Adrenal gland (tissue), 19 donors: ENCODE measurements at places on chromosomes 6 and 20. TPM values are rescaled to one million over a fixed set of nuclear protein-coding genes. Genes with fewer than 3 reads are reported as not detected.

GRCh38 chr6:53179961-53180651 is 31.5 kb upstream of the GCM1 start:
- no peaks in the 10 kb centered on the region for H3K4me1 ChIP-seq
- no peak overlapping the region for H3K4me3 ChIP-seq
- H3K27me3 ChIP-seq, result no peaks in the 10 kb centered on the region
- no peaks in the 10 kb centered on the region for H3K36me3 ChIP-seq
- H3K27ac ChIP-seq, result no peak overlapping the region

DNA sequence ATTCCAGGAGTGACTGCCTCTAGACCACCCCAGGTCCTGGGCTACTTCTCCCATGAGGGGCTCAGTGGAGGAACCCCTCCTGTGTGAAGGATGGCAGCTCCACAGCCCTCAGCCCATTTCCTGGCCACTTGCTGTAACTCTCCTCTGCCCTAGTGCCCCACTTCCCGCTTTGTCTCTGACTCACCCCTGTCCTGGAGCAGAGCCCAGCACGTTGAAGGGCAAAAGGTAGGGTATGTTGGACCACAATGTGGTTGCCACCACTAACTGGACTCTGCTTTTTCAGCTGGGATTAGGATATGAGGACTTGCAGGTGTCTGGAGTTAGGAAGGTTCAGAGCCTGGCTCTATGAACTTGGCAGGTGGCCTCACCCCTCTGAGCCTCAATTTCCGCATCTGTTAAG is 2.4 kb downstream of the MYBL2 start:
- H3K36me3 ChIP-seq, result no peaks in the 10 kb centered on the region
- no peak overlapping the region for H3K27ac ChIP-seq
- peaks cover 5% of the 10 kb centered on the region for H3K4me1 ChIP-seq
- DNase-seq, result peak; percentile 56
- no peak overlapping the region for H3K4me3 ChIP-seq

GRCh38 chr6:167669553-167669849 is 157.2 kb upstream of the AFDN start:
- H3K27ac ChIP-seq, result no peak overlapping the region
- H3K4me3 ChIP-seq, result no peak overlapping the region
- H3K4me1 ChIP-seq, result no peaks in the 10 kb centered on the region
- no peak for DNase-seq

The TNF gene
- total RNA-seq, result 3.2 TPM

DNA sequence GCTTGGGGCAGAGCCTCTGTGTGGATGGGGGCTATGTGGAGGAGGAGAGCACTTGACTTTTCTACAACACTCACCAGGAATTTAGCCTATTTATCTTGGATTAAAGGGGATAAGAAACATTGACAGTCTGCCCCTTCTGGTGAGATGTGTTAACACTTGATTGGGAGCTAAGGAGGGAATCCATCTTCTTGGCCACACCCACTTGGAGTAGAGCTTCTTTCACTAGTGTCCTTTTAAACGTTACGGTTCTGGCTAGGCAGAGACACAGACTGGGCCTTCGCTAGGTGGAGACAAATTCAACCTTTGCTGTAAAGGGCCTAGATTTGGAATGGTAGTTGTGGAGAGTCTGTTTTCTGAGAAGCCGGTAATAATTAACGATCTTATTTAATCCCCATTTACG is 15.5 kb upstream of the TPBG start:
- H3K4me3 ChIP-seq, result no peak overlapping the region
- no peak overlapping the region for H3K27ac ChIP-seq
- no peaks in the 10 kb centered on the region for H3K36me3 ChIP-seq
- H3K27me3 ChIP-seq, result no peaks in the 10 kb centered on the region

DNA sequence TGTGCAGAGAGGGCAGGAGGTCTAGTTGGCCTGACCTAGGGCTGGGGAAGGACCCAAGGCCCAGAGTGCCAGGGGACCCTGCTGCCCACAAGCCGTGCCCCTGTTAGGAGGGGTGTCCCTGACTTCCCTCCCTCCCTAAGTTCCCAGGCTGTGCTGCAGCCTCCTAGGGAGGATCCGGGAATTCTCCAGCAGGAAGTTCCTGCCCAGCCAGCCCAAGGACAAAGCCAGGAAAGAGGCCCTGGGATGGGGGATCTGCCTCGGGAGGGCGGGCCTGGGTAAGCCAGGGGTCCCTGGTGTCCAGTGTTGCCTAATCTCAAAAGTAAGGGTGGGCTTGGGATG is 9.3 kb upstream of the BAK1 start:
- H3K4me1 ChIP-seq, result peaks cover 15% of the 10 kb centered on the region
- H3K27me3 ChIP-seq, result no peaks in the 10 kb centered on the region
- DNase-seq, result no peak
- no peaks in the 10 kb centered on the region for H3K36me3 ChIP-seq

DNA sequence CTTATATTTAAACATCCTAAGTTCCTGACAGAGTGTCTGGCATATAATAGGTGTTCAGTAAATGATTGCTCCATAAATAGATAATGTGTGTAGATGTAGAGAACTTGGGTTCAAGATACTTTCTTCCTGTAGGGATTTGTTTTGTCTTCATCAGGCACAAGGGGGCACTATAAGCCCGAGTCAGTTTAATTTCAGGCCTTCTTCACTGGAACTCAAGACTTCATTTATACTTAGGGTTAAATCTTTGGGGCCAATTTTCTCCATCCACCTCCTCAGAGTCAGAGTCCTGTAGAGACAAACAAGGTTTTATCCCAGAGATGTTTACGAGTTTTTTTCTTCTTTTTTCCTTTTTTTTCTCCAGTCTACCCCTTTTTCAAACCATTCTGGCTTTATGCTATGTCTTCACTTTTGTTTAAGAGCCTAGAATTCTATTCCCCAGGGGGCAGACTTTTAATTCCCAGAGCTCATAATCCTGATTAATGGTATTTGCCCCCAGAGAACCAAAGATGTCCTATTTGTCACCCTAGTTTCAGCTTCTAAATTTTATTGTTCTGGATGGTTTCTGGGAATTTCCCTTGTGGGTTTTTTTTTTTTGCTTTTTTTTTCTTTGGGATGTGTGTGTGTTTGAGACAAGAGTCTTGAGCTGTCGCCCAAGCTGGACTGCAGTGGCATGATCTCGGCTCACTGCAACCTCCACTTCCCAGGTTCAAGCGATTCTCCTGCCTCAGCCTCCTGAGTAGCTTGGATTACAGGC is 88.4 kb downstream of the HFE start:
- H3K4me3 ChIP-seq, result no peak overlapping the region
- H3K27me3 ChIP-seq, result no peaks in the 10 kb centered on the region
- H3K36me3 ChIP-seq, result no peaks in the 10 kb centered on the region
- no peak overlapping the region for H3K27ac ChIP-seq
- peaks cover 6% of the 10 kb centered on the region for H3K4me1 ChIP-seq
- no peak for DNase-seq

DNA sequence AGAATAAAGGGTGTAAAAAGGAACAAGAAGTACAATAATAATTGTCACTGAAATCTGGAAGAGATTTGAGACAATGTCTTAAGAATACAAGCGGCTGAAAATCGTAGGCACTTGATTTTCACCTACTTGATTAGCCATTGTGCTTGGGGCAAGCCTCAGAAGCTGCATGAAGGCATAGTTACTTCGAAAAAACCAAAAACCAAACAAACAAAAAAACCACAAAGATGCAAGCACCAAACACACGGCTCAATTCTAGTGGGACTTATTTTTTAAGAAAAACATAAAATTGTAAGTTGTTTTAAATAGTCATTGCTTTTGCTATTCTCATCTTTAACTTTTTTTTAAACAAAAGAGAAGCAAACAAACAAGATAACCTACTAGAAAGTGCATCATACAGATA is 235.6 kb downstream of the OGFRL1 start:
- no peak overlapping the region for H3K27ac ChIP-seq
- DNase-seq, result no peak

GRCh38 chr6:54059683-54060082 is 51.6 kb upstream of the MLIP start:
- H3K27me3 ChIP-seq, result no peaks in the 10 kb centered on the region
- H3K27ac ChIP-seq, result no peak overlapping the region
- H3K36me3 ChIP-seq, result no peaks in the 10 kb centered on the region
- H3K4me1 ChIP-seq, result no peaks in the 10 kb centered on the region
- no peak for DNase-seq
- H3K4me3 ChIP-seq, result no peak overlapping the region

DNA sequence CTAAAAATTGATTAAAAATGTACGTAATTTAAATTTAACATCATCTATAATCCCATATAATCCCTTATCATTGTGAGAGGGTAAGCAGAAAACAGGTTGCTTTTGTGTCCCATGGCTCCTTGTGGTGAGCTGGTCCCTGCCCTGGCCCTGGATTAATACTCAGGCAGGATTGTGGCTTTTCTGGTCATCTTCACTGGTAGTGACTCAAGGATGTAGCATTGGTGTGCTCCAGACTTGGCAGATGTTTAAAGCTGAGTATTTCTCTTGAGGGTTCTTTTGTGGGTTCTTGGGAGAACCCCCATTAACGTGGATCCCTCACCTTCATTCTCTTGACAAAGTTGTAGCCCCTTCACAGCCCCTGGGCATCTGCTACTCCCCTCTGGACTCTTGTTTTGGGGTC is 39.3 kb downstream of the SNRNP48 start:
- no peak overlapping the region for H3K27ac ChIP-seq
- H3K36me3 ChIP-seq, result no peaks in the 10 kb centered on the region
- H3K27me3 ChIP-seq, result no peaks in the 10 kb centered on the region
- no peak for DNase-seq
- no peaks in the 10 kb centered on the region for H3K4me1 ChIP-seq

GRCh38 chr6:28769626-28770402 is 154.0 kb downstream of the TRIM27 start:
- H3K4me1 ChIP-seq, result no peaks in the 10 kb centered on the region
- no peaks in the 10 kb centered on the region for H3K36me3 ChIP-seq
- DNase-seq, result peak; percentile 35
- peaks cover 92% of the 10 kb centered on the region for H3K27me3 ChIP-seq

The TLDC2 gene
- 0.33 TPM for total RNA-seq

DNA sequence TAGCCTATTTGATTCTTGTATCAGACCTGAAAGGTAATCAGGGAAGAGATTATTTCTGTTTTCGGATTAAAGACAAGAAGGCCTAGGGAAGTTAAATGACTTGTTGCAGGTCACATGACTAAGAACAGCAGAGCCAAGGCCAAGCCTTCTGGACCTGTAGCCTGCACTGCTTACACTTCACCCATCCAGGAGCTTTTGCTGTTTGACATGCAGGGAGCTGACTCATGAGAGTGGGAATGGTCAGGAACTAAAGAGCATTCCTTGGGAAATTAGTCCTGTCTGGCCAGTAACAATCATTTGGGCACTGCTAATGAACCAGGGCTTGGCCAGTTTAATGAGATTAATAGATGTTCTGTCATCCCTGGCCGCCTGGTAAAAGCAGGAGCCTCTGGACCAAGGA is 46.8 kb downstream of the EIF2S2 start:
- no peaks in the 10 kb centered on the region for H3K27me3 ChIP-seq
- H3K27ac ChIP-seq, result no peak overlapping the region
- no peak overlapping the region for H3K4me3 ChIP-seq
- H3K4me1 ChIP-seq, result peaks cover 17% of the 10 kb centered on the region

DNA sequence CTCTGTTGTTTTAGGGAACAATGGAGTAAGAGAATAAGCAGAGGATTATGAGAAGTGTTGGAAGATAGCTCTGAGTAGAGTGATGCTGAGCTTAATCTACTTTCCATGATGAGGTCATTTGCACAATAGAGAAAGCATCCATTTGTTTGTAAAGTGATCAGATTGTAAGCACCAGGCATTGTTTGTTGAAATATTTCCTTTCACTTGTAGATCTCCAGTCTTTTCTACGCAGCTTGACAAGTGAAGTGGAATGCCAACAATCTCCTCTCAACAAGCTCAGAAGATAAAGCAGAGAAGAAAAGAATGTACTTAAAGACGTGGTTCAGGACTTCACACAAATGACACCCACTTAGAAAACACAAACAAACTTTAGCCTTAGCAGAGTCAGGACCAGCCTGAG is 80.1 kb upstream of the MARCKS start:
- H3K27ac ChIP-seq, result no peak overlapping the region
- H3K4me1 ChIP-seq, result no peaks in the 10 kb centered on the region
- no peak for DNase-seq
- H3K27me3 ChIP-seq, result no peaks in the 10 kb centered on the region
- no peaks in the 10 kb centered on the region for H3K36me3 ChIP-seq

The SPATA25 gene
- 2.9 TPM for total RNA-seq

The PLN gene
- 1.6 TPM for total RNA-seq

DNA sequence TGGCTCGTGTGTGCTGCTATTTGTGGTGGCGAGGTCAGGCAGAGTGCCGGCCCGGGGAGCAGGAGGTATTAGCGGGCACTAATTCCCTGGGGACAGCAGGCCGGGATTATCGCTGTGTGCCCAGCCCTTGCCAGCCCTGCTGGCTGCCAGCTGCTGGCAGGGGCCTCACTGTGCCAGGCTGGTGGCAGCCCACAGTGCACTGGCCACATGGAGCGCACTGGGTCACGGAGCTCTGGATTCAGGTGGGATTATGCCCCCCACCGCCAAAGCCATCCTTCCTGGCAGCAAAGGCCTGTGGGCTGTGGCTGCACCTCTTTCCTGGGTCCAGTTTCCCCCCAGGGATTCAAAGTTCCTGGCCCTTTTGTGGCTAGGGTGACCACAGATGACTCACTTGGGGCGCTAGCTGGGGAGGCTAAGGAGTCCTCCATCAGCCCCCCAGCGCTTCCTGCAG is 59.7 kb downstream of the YTHDF1 start:
- H3K4me1 ChIP-seq, result no peaks in the 10 kb centered on the region
- no peak for DNase-seq
- H3K4me3 ChIP-seq, result no peak overlapping the region
- peaks cover 17% of the 10 kb centered on the region for H3K27me3 ChIP-seq

The GPLD1 gene
- 1.6 TPM for total RNA-seq

GRCh38 chr6:117237561-117237960 is 27.8 kb upstream of the VGLL2 start:
- no peak overlapping the region for H3K27ac ChIP-seq
- DNase-seq, result no peak
- H3K4me3 ChIP-seq, result no peak overlapping the region
- H3K36me3 ChIP-seq, result no peaks in the 10 kb centered on the region
- H3K27me3 ChIP-seq, result no peaks in the 10 kb centered on the region

The HS3ST5 gene
- 0.14 TPM for total RNA-seq

DNA sequence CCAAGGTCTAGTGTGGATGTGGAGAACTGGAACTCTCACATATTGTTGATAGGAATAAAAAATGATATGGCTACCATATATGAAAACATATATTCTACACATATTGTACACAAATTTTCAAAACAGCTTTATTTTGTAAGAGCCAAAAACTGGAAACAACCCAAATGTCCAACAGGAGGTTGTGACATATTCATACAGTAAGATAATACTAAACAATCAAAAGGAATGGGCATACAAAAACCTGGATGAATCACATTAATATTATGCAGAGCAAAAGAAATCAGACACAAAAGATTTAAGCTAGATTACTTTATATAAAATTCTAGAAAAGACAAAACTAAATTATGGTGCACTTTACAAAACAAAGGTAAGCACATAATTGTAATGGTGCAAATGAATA is 223.9 kb downstream of the SIM1 start:
- no peak overlapping the region for H3K27ac ChIP-seq
- H3K4me3 ChIP-seq, result no peak overlapping the region
- H3K4me1 ChIP-seq, result no peaks in the 10 kb centered on the region
- H3K36me3 ChIP-seq, result no peaks in the 10 kb centered on the region
- no peak for DNase-seq

The WFDC5 gene
- total RNA-seq, result not detected

The TRIM38 gene
- total RNA-seq, result 8.3 TPM

GRCh38 chr6:127924031-127924430 is 23.2 kb upstream of the THEMIS start:
- H3K27ac ChIP-seq, result no peak overlapping the region
- no peak for DNase-seq

The TSHZ2 gene
- 54.9 TPM for total RNA-seq

The SLC17A5 gene
- 11.7 TPM for total RNA-seq

GRCh38 chr6:168147205-168147738 is 68.3 kb upstream of the FRMD1 start:
- no peaks in the 10 kb centered on the region for H3K36me3 ChIP-seq
- no peak overlapping the region for H3K4me3 ChIP-seq
- no peaks in the 10 kb centered on the region for H3K4me1 ChIP-seq
